ENCODE measurements at places on chromosomes 4 and X.

GRCh38 chr4:27881705-27882104 lies 1021.1 kb downstream of the STIM2 start:
- DNase-seq, result no peak

DNA sequence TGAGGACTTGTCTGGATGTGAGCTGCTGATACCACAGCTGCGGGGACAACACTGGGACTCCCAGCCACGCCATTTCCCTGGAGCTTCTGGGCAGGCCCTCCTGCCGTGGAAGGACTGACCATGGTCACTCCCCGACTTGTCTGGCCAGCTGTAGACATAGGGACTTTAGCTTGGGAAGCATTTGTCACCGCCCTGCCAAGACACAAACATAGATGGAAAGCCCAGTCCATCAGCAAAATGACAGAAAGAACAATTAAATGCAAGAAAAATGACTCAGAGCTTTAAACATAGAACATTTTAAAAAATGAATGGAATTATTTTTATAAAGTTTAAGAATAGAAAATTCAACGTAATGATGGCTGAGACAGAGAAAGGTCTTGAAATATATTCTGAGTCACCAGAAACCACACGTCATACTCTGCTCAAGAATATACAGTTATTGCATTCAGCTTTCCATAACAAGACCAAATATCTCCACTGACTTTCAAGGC lies 107.6 kb upstream of the CBR4 start:
- no peak for DNase-seq

DNA sequence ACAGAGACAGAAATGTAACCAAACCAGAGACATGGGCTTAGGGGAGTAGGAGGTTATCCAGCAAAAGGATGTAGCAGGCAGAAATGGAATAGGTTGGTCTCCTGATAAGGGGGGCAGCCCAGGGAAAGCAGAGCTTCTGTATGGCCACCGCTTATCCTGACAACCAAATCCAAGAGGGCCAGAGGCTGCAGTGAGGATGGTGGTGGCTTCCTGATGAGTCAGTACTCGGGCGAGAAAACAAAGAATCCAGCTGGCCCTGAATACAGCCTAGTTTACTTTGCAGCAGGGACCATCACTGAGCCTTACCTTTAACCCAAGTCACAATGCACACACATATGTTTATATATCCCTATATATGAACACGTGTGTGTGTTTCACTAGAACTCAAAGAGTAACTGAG lies 129.7 kb upstream of the FTHL17 start:
- no peak for DNase-seq

- DNase-seq, result no peak
Observed at GRCh38 chr4:139782926-139783522, 117.4 kb downstream of the MGST2 start.

DNA sequence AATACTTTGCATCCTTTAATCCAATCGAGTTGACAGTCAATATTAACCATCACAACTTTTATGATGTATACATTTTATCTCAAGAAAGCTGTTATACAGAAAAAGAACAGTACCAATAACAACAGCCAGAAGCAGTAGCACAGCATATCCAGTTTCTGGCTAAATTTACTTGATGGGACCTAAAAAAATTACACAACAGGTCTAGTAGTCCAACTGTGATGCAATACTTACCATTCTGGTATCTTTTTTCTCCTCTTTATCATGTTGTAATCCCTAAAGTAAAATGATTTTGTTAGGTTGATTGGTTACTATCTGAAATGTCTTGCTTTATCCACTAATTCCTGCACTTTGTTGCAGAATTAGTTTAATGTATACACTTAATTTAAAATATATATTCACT lies 1150.6 kb downstream of the FAT4 start:
- DNase-seq, result no peak

DNA sequence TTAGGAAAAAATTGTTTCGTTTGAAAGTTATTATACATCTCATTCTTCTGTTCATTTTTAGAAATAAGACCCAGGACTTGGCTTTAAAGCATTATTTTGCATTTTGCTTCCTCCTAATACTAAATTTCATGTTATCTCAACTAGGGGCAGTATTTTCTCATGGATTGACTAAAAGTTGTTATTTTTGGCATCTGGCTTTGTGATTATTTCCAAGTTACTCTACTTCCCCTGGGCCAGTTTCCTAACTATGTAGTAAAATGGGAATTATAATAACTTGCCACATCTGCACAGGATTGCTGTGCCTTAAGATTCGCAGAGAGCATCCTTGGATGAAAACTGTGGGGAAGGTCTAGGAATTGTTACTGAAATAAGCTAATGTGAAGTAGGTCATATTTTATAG lies 3.0 kb downstream of the RBPJ start:
- no peak for DNase-seq

DNA sequence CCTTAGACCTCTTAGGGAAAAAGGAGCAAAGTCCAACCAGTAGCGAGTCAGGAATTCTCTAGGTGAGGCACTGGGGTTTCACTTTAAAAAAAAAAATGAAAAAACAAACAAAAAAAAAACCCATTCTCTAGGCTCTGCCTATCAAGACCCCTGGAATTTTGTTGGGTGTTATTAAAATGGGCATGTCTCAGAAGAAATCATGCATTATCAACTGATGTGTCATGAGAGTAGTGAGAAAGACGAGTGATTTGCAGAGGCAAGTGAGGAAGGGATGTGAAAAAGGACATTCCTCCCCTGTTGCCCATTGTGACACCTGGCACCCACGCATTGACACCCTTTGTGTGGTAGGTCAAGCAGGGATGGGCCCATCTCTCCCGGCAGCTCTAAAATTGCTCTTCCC lies 78.9 kb downstream of the AASDH start:
- DNase-seq, result no peak

GRCh38 chr4:68905939-68906779 lies 45.4 kb downstream of the UGT2A3 start:
- DNase-seq, result no peak

DNA sequence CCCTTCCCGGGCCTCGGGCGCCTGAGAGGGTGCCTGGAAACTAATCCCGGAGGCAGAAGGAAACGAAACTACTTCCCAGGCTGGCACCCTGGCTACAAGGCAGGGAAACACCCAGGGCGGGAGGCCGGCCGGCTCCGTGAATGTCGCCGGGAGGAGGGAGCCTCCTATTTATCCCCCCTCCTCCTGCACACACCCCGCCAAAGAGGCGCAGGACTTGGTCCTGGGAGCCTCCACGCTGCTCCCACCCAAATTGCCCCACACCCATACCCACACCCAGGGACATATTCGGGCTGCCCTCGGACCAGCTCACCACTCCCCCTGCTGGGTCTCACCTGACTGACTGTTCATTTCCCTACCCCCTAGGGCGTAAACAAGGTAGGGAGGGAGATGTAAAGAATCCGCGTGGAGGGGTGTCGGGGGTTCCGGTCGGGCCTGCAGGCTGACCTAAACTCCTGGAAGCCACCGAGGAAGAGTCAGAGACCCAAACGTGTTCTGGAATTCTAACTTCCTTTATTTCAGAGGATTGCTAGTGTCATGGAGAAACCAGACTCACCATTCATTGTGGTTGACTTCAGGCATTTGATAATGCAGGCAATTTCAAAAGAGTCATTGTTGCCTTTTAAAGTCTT lies at the start of gene BTC:
TSS of gene BTC (minus strand) at position 142 of the 629 bp plus-strand sequence. CDS start 198 bp downstream, outside the sequence.
- no peak for DNase-seq

DNA sequence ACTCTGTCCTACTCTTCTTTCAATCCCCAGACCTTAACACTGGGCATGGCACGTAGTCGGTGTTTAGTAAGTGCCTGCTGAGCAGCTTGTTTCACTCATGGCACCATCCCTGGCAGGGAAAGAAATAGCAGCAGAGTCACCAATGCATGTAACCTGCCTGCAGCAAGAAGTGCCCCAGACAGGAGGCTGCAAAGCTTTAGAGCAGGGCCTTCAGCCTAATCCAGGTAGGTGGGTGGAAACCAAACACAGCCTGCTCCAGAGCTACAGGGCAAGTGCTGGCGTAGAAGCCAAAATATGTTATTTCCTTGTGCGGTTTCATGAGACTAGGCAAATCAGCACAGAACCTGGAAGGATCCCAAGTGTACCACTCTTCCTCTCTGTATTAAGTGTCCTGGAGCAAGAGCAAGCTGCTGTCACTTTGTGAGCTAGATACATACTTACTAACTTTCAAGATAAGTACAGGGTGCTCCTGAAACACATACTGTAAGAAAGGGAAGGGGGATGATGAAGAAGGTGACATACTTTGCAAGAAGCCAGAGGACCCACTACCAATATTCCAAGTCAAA lies 5.5 kb downstream of the PROM1 start:
- DNase-seq, result no peak

DNA sequence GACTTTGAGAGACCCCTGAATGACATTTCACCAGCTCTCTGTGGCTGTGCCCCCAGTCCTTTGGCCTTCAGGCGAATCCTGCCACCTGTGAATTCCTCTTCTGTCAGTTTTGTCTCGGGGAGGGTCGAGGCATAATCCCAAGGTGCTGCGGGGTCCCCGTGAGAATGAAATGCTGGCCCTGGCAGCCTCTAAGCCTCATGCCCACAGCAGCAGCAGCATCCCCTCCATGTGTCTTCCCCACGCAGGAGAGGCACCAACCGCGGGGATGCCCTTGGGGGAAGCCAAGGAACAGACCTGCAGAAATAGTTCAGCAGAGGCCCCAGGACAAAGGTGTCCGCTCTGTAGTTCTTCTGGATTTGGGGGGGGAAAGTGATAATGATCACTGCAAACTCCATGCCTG lies 104.8 kb downstream of the PHKA2 start:
- no peak for DNase-seq

GRCh38 chrX:101550362-101550750 lies at the start of gene ARMCX1:
Gene ARMCX1 (plus strand): TSS chrX:101550547. CDS start chrX:101552931, 2,384 bp downstream.
- no peak for DNase-seq

DNA sequence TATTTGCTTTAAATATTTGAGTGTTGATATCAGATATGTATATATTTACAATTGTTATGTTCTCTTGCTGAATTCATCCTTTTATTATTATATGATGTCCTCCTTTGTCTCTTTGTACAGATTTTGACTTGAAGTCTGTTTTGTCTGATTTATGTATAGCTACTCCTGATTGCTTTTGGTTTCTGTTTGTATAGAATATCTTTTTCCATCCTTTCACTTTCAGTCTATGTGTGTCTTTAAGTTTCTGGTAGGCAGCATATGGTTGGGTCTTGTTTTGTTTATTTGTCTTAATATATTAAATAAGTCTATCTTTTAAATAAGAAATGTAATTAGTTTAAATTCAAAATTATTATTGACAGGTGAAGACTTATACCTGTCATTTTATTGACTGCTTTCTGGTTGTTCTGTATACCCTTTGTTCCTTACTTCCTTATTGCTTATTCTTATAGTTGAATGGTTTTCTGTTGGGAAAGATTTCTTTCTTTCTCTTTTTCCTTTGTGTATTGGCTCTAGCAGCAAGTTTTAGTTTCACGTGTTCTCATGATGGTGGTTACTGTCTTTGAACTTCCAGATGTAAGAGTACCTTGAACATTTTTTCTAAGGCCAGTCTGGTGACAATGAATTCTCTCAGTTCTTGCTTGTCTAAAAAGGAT lies 31.1 kb downstream of the RAB28 start:
- DNase-seq, result no peak

- DNase-seq, result no peak
Observed at GRCh38 chr4:108029016-108029720, 39.5 kb downstream of the HADH start.

GRCh38 chr4:4216648-4217047 lies 10.1 kb downstream of the OTOP1 start:
- no peak for DNase-seq

- DNase-seq, result no peak
Observed at GRCh38 chr4:113882668-113883067, 96.8 kb downstream of the ARSJ start.

- DNase-seq, result no peak
Observed at GRCh38 chr4:152983774-152984411, 47.8 kb downstream of the FHDC1 start.

- DNase-seq, result no peak
Observed at GRCh38 chrX:14915596-14915995, 42.4 kb downstream of the MOSPD2 start.

DNA sequence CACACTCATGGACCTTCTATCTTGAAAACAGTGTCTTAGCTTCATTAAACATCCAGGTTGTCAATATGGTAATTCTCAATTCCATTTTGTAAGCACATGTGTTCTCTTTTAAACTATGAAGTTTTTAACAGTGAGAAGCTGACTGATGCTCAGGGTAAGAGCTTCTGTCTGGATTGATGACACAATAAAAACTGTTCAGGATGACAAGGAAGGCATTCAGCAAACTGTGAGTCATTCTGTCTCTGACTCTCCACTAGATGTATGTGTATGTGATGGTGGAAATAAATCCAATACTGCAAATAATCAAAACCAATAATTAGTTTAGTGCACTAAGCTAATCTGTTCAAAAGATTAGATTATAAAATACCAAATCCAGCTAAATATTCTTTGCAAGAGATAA lies 115.3 kb upstream of the ARX start:
- DNase-seq, result no peak

DNA sequence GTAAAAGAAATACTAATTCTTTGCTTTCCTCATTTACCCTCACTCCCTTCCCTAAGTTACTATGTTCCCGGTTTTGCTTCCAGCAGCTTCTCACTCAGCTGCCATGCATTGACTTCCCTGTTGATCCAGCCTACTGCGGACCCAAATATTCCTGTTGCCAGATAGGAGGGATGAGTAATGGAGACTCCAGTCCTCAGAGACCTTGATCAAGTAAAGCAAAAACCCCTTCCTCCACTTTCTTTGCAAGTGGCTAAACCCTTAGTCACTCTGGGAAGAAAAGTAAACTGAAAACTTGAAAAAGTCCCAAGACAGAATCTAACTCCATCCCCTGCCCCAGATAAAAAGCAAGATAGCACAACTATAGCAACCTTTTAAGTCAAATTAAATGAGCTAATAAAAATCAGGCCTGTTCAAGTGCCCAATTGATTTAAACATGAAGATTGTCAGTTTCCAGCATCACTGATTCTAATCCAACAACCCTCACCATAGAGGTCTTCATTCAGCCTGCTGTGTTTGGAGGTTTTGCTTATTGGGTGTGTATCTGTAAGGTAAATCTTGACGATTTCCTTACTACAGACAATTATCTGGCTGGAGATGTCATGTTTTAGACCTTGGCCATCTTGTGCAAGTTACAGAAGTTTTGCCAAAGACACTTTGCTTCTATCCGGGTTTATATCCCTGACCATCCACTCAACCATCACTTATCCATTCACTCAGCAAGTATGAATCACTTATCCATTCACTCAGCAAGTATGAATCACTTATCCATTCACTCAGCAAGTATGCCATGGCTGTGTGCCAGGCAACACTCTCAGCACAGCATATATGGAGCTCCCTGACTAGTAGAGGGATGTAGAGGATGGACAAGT lies 17.6 kb downstream of the FGFBP1 start:
- DNase-seq, result no peak

- DNase-seq, result no peak
Observed at GRCh38 chr4:164614999-164615398, 138.9 kb upstream of the SMIM31 start.
